ENCODE measurements at places on chromosomes 12 and 14. TPM values are rescaled to one million over a fixed set of nuclear protein-coding genes. Genes with fewer than 3 reads are reported as not detected.
A peak's percentile ranks its signal among the peaks of the same experiment; 100 is the strongest.

Gene GDF3
- polyA plus RNA-seq: not detected

- no peak for DNase-seq
- peaks cover 9% of the 10 kb centered on the region for H3K27me3 ChIP-seq
- no peaks in the 10 kb centered on the region for H3K36me3 ChIP-seq
- no peak overlapping the region for H3K4me3 ChIP-seq
Observed at GRCh38 chr14:89000007-89000942, 175.8 kb downstream of the TTC8 start.

GRCh38 chr12:98698603-98699463, 53.7 kb downstream of the APAF1 start:
- no peak overlapping the region for H3K4me3 ChIP-seq
- peak; percentile 27 for DNase-seq
- peaks cover 50% of the 10 kb centered on the region for H3K36me3 ChIP-seq
- no peaks in the 10 kb centered on the region for H3K27me3 ChIP-seq

DNA sequence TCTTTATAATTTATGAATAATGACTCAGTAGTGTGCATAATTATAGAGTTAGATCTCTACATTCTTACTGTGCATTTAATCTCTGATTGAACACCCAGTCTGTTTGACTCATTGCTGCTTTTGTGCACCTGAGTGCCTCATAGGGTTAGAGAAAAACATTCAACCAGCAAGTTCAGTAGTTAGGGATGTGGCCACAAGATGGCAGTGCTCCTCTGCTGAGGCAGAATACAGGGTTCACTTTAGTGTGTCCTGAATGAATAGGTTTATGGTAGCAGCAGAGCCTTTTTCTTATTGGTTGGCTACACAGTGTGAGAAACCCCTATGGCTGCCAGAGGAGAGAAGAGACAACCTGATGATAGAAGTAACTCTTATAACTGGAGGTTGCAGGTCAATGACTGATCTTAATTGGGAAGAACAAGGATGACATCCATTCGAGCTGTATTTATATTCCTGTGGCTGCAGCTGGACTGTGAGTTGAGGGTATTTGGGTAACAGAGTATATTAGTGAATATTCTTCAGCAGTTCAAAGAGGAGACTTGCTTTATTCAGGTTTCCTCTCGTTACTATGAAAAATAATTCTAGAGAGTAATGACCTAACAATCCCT, 194.9 kb upstream of the OR4E1 start:
- no peak overlapping the region for H3K27ac ChIP-seq
- H3K27me3 ChIP-seq: no peaks in the 10 kb centered on the region
- peaks cover 5% of the 10 kb centered on the region for H3K36me3 ChIP-seq

Gene CLEC9A
- not detected for polyA plus RNA-seq

DNA sequence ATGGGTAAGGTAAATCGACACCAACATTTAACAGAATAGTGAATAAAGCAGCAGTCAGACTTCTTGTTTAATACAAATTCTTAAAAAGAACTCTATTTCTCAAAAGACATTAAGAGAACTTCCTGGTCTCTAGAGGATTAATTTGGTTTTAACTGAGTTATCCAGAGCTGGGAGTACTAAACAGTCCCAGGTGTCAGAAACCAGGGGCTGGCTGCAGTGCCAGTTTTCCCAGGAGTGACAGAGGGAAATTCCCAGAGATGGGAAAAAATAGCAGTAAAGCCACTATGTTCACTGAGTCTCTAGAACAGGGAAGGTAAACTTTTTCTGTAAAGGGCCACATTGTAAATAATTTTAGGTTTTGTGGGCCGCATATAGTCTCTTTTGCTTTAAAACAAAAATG, 8.8 kb downstream of the ATP5MC2 start:
- peaks cover 29% of the 10 kb centered on the region for H3K36me3 ChIP-seq
- no peak for DNase-seq
- no peak overlapping the region for H3K4me3 ChIP-seq
- no peak overlapping the region for H3K27ac ChIP-seq
- H3K27me3 ChIP-seq: no peaks in the 10 kb centered on the region

DNA sequence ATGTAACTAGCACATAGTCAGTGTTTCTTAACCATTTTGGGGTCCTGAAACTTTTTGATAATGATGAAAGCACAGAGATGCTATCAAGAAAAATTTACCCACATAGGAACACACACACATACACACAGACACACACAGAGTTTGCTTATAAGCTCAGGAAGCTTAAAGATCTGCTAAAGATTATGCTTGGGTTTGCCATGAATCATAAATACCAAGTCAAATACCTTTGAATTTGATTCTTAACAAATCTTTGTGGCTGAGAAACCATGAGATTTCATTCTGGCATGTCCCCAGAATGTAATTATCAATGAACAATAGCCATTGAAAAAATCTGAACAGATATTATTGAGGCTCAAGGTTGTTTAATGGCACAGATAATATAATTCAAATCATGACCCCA, 89.2 kb downstream of the NTS start:
- no peak for DNase-seq
- H3K4me1 ChIP-seq: no peaks in the 10 kb centered on the region
- H3K4me3 ChIP-seq: no peak overlapping the region

DNA sequence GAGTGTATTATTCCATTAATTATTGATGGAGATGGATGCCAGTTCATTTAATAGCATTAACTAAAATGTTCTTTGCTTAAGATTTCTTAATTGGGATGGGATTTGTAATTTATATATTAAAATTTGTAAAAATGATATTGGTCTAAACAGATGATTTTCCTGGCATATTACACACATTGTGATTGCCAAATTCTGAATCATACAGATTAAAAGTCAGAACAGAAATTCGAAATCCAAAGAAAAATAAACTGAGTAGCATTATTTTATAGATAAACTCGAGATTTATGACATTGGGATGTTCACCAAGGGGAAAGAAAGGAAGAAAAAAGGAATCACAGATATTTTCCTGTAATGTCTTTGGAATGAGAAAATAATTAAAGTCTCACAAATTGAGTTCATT, 481.1 kb downstream of the CCER1 start:
- no peak overlapping the region for H3K27ac ChIP-seq
- no peak overlapping the region for H3K4me3 ChIP-seq
- peaks cover 2% of the 10 kb centered on the region for H3K27me3 ChIP-seq

DNA sequence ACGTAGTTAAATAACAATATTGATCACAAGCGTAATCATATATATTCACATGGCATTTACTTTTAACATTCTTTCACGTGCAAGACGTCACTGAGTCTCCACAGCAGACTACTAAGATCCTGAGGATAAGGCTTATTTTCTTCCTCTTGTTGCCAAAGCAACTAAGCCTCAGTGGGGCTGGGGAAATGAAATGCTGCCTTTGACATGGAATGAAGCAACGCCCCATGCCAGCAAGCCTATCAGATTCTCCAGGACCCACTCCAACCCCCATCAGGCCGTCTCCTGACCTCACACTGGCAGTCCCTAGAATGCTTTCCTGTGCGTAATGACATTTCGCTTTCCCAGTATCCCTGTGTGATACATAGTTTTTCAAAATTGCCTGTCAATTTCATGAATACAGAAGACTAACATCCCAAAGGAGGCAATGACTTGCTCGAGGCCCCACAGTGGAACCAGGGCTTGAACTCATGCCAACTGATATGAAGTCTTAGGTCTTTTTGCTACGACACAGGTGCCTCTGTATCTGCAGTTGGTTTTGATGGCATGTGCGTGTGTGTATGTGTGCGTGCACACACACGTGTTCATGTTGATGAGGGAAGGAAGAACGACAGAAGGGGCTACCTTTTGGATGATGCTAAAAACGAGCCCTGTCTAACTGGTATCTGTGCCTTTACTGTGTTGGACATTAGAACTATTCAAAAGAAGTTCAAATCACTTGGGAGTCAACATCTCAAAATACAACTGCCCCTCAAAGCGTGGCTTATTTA, 239.1 kb downstream of the VRK1 start:
- DNase-seq: no peak
- H3K4me1 ChIP-seq: peaks cover 6% of the 10 kb centered on the region
- H3K27ac ChIP-seq: no peak overlapping the region
- peaks cover 42% of the 10 kb centered on the region for H3K27me3 ChIP-seq
- no peaks in the 10 kb centered on the region for H3K36me3 ChIP-seq
- H3K4me3 ChIP-seq: no peak overlapping the region

GRCh38 chr14:89430391-89431236, 13.6 kb upstream of the FOXN3 start:
- peak; percentile 70 for DNase-seq
- H3K4me1 ChIP-seq: peaks cover 86% of the 10 kb centered on the region
- peak overlapping the region; percentile 90 for H3K27ac ChIP-seq
- peaks cover 14% of the 10 kb centered on the region for H3K27me3 ChIP-seq
- H3K36me3 ChIP-seq: no peaks in the 10 kb centered on the region

DNA sequence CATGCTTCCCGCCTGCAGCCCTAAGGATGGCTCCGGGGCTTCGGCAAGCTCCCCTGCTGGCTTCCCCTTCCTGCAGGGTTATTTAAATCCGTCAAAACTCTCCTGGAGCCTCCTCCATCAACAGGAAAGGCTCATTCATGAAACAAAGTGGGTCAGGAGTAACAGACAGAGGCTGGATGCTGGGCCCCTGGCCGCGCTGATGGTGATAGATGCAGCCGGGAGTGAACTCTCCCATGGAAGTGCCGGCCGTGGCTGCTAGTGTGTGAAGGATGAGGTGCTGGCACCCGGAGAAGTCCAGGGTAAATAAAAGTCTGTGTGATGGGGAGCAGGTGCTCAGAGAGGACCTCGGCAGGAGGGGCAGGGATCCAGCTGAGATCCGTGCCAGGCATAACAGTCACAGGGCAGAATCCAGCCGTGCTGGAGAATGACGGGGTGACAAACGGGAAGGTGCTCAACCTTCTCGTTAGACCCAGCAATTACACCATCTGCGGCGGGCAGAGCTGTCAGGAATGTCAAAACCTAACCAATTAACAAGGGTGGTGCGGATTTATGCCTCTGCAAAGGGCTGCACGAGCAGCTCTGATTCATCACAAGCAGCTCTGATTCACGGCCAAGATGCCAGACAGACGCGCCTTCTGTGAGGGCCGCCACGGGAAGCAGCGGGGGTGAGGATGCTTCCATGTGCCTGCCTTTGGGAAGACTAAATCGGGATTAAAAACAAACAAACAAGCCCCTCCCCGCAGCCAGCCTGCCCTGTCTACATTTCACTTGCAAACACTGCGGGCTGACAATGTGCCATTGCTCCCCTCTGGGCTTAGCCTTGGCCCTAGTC, 55.6 kb downstream of the SYNE3 start:
- no peaks in the 10 kb centered on the region for H3K27me3 ChIP-seq
- no peak overlapping the region for H3K27ac ChIP-seq
- DNase-seq: no peak
- H3K36me3 ChIP-seq: peaks cover 14% of the 10 kb centered on the region
- peaks cover 20% of the 10 kb centered on the region for H3K4me1 ChIP-seq
- no peak overlapping the region for H3K4me3 ChIP-seq

Gene PEX5
- 17.1 TPM for polyA plus RNA-seq

- no peak for DNase-seq
- no peaks in the 10 kb centered on the region for H3K36me3 ChIP-seq
- no peaks in the 10 kb centered on the region for H3K27me3 ChIP-seq
- no peak overlapping the region for H3K27ac ChIP-seq
- no peak overlapping the region for H3K4me3 ChIP-seq
Observed at GRCh38 chr12:99067171-99067785, 422.2 kb downstream of the APAF1 start.

- no peaks in the 10 kb centered on the region for H3K27me3 ChIP-seq
- no peak overlapping the region for H3K4me3 ChIP-seq
- no peaks in the 10 kb centered on the region for H3K4me1 ChIP-seq
- no peak for DNase-seq
Observed at GRCh38 chr12:127711108-127711507, 555.9 kb upstream of the TMEM132C start.
